SIG-M5 (cell line): ENCODE measurements at places on chromosomes 12 and 14.

GRCh38 chr14:59224341-59224740 is 35.9 kb downstream of the DAAM1 start:
- no peak for DNase-seq

DNA sequence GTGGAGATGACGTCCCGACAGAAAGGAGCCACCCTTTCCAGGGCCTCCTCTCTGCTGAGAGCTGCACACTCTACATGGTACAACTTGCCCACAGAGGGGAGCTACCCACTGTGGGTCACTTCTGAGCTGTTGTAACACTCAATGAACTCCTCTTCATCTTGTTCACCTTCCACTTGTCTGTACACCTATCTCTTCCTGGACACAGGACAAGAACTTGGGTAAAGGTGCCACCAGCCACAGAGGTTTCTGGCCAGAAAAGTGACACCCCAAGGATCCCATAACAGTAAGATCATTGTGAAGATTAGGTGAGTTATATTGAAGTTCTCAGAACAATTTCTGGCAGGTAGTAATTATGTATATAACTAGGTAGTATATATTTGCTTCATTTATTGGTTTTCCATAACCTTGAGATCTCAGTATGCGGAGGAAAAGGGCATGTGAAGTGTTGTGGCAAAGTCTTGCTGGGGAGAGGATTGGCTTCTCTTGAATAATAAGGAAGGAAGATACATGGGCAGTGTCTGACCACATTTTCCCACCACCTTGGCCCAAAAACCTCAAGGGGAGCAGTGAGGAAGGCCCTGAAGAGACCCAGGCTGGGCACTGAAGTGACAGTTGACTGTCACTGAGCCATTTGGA is 34.2 kb downstream of the KRT76 start:
- no peak for DNase-seq

GRCh38 chr12:51920046-51920445 is 12.7 kb downstream of the ACVRL1 start:
- DNase-seq = no peak

GRCh38 chr14:76669770-76670169 is 91.5 kb upstream of the VASH1 start:
- no peak for DNase-seq

GRCh38 chr12:65742018-65743010 is 82.0 kb upstream of the HMGA2 start:
- no peak for DNase-seq

DNA sequence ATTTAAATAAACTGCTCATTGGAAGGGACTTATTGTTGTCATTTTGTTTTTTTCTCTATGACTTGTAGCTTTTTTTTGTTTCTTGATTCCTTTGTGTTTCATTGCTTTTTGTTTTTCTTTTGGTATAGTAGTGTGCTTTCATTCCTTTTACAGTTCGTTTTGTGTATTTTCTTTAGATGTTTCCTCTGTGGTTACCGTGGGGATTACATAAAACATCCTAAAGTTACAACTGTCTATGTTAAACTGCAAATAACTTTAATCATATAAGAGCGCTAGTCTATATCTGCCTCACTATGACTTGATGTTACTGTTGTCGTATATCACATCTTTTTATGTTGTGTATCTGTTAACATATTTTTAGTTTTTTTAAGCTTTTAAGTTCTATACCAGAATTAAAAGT is 86.9 kb downstream of the ATF7IP start:
- no peak for DNase-seq

GRCh38 chr14:26286081-26286912 is 311.5 kb downstream of the NOVA1 start:
- no peak for DNase-seq
